ENCODE measurements at places on chromosomes 4 and X. TPM values are rescaled to one million over a fixed set of nuclear protein-coding genes. Genes with fewer than 3 reads are reported as not detected.

The OPHN1 gene
- 2.9 TPM for total RNA-seq

The BCAP31 gene
- total RNA-seq: 185 TPM

GRCh38 chr4:44908565-44908964 is 182.2 kb upstream of the GNPDA2 start:
- no peaks in the 10 kb centered on the region for H3K4me1 ChIP-seq
- no peaks in the 10 kb centered on the region for H3K36me3 ChIP-seq
- no peaks in the 10 kb centered on the region for H3K27me3 ChIP-seq
- H3K4me3 ChIP-seq: no peak overlapping the region
- no peak overlapping the region for H3K27ac ChIP-seq

The LPAR4 gene
- not detected for total RNA-seq

GRCh38 chrX:142854970-142855369 is 170.8 kb upstream of the SPANXN4 start:
- no peak overlapping the region for H3K4me3 ChIP-seq
- H3K27me3 ChIP-seq: no peaks in the 10 kb centered on the region
- no peaks in the 10 kb centered on the region for H3K4me1 ChIP-seq

The TFDP3 gene
- not detected for total RNA-seq

DNA sequence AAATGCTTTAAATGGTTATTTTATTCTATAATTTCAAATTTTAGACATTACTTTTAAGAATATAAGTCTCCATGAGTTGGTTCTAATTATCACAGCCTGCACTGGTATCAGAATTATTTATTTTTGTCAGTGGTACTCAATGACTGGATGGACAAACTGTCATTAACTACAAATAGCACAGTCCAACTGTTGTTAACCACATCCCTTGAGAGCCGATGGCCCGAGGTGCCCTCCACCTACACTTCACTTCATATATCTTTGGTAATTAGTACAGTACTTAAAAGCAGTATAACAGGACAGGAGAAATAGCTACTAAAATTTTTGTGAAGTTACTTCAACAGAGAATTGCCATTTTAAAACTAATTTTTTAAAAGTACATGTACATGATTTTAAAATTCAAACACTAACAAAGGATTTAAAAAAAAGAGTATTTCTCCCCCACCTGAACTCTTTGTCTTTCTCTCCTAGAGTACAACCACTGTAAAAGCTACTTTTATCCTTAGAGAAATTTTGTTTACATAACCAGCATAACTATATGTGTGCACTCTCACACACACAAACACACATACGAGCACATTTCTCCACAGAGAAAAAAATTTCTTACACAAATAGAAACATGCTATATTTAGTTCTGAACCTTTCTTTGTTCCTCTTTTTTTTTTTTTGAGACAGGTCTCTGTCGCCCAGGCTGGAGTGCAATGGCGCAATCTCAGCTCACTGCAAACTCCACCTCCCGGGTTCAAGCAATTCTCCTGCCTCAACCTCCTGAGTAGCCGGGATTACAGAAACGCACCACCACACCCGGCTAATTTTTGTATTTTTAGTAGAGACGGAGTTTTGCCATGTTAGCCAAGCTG is 6.5 kb downstream of the TIFA start:
- H3K4me3 ChIP-seq: no peak overlapping the region
- DNase-seq: no peak
- no peak overlapping the region for H3K27ac ChIP-seq
- no peaks in the 10 kb centered on the region for H3K27me3 ChIP-seq

DNA sequence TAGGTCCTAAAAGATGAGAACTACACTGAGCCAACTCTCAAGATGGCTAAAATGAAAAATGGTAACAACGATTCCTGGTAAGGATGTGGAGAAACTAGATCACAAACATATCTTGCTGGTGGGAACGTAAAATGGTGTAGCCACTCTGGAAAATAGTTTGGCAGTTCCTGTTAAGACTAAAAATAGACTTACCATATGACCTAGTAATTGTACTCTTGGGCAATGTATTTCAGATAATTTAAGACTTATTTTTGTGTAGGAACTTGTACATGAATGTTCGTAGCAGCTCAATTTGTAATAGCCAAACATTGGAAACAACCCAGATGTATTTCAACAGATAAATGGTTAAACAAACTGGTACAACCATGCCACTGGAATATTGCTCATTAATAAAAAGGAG is 106.2 kb downstream of the HDAC8 start:
- no peak overlapping the region for H3K27ac ChIP-seq
- no peak overlapping the region for H3K4me3 ChIP-seq
- no peak for DNase-seq
- H3K27me3 ChIP-seq: no peaks in the 10 kb centered on the region
- no peaks in the 10 kb centered on the region for H3K4me1 ChIP-seq

The PPA2 gene
- total RNA-seq: 98.5 TPM

The NKX6-1 gene
- total RNA-seq: 4.2 TPM

GRCh38 chr4:167939863-167940616 is 152.3 kb upstream of the ANXA10 start:
- no peaks in the 10 kb centered on the region for H3K27me3 ChIP-seq
- H3K4me1 ChIP-seq: no peaks in the 10 kb centered on the region
- H3K36me3 ChIP-seq: no peaks in the 10 kb centered on the region

The AMTN gene
- not detected for total RNA-seq

GRCh38 chr4:180564448-180564847 is 1678.8 kb upstream of the TENM3 start:
- no peaks in the 10 kb centered on the region for H3K4me1 ChIP-seq
- H3K4me3 ChIP-seq: no peak overlapping the region
- no peaks in the 10 kb centered on the region for H3K36me3 ChIP-seq
- H3K27ac ChIP-seq: no peak overlapping the region
- no peaks in the 10 kb centered on the region for H3K27me3 ChIP-seq

DNA sequence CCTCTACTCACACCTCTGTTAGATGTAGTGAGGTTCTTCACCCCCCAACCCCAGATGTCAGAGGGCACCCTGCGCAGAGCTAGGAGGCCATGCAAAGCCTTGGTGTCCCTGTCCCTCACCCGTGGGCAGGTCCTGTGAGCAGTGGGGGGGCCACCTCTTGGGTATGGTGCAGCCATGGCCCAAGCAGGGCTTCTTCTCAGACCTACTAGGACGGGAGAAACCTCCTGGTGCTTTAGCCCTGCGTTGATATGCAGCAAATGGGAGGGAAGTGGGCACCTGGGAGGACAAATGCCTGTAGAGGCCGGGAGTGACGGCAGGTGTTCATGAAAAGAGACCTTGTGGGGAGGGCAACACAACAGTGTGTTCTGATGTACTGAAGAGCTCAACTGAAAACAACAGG is 38.5 kb upstream of the MSANTD1 start:
- peaks cover 37% of the 10 kb centered on the region for H3K36me3 ChIP-seq
- no peak for DNase-seq
- no peak overlapping the region for H3K27ac ChIP-seq

The TEX11 gene
- total RNA-seq: 0.10 TPM

The MAP9 gene
- 0.32 TPM for total RNA-seq

The TMEM31 gene
- not detected for total RNA-seq

The DCAF8L2 gene
- not detected for total RNA-seq

GRCh38 chr4:31237233-31237632 is 517.1 kb downstream of the PCDH7 start:
- no peaks in the 10 kb centered on the region for H3K27me3 ChIP-seq
- H3K27ac ChIP-seq: peak overlapping the region; percentile 89
- no peaks in the 10 kb centered on the region for H3K36me3 ChIP-seq
- H3K4me1 ChIP-seq: peaks cover 67% of the 10 kb centered on the region
- H3K4me3 ChIP-seq: no peak overlapping the region

DNA sequence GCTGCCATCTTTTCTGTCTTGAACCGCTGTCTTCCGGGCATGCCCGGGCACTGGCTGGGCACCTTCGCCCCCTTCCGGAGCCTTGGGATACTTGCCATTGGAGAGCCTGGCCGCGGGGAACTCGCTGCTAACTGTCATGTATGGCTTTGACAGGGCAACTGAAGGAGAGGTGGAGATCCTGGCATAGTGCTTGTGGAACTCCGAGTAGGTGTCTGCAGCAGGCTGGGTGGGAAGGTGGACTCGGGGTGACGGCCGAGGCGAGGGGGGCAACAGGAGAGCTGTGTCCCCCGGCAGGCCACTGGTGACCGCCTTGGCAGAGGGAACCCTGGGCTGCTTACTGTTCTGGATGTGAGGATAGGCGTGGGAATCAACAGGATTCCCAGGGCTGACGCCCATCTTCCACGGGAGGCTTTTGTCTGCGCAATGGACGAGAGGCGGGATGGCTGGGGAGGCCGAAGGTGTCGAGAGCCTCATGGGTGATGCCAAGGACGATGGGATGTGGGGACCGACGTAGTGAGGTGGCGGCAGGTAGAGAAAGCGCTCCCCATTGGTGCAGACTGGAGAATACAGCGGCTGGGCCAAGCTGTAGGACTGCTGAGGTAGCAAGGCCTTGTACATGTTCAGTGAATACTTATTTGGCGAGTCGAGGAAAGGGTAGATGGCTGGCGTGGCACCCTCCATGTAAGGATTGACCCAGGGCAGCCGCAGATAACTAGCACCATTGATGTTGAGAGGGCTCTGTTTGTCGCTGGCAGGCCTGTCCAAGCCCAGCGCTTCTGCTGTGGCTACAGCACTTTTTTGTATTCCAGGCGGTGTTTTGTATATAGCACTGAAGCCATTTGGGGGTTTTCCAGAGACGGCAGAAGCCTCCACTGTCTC is 23.4 kb downstream of the BCOR start:
- H3K4me3 ChIP-seq: no peak overlapping the region
- H3K27ac ChIP-seq: no peak overlapping the region
- H3K4me1 ChIP-seq: no peaks in the 10 kb centered on the region
- DNase-seq: no peak
- H3K36me3 ChIP-seq: peaks cover 35% of the 10 kb centered on the region
- no peaks in the 10 kb centered on the region for H3K27me3 ChIP-seq

DNA sequence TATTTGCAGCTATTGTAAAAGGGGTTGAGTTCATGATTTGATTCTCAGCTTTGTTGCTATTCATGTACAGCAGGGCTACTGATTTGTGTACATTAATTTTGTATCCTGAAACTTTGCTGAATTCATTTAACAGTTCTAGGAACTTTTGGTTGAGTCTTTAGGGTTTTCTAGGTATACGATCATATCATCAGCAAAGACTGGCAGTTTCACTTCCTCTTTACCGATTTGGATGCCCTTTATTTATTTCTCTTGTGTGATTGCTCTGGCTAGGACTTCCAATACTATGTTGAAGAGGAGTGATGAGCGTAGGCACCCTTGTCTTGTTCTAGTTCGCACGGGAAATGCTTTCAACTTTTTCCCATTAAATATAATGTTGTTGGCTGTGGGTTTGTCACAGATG is 48.1 kb downstream of the NPY1R start:
- H3K27ac ChIP-seq: no peak overlapping the region
- H3K4me3 ChIP-seq: no peak overlapping the region
- H3K27me3 ChIP-seq: no peaks in the 10 kb centered on the region
- no peaks in the 10 kb centered on the region for H3K4me1 ChIP-seq
- H3K36me3 ChIP-seq: no peaks in the 10 kb centered on the region

- DNase-seq: no peak
- H3K27me3 ChIP-seq: no peaks in the 10 kb centered on the region
- H3K4me3 ChIP-seq: peak within 1 kb of the TSS; percentile 16
- H3K27ac ChIP-seq: no peak within 1 kb of the TSS
- no peaks in the 10 kb centered on the region for H3K36me3 ChIP-seq
These were observed at the start of gene GPC3 for GRCh38 chrX:133985164-133985966. Gene GPC3, minus strand, starts transcription at chrX:133985594.

DNA sequence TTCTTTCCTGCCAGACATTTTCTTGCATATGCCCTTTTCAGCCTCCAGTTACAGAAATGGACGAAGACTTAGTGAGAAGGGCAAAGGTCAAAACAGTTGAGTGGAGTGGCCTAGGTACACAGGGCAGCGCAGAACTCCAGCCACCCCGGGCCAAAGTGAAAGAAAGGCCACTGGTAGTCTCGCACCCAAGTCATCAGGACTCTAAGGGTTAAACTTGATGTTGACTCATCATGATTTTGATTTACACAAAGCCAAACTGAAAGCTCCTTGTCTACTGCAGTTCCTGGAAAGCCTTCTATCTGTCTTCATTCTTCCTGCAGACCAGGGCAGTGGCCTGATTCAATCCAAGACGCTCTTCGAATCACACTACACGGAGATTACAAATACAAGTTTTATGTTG is 2.6 kb upstream of the IL13RA1 start:
- DNase-seq: no peak
- H3K27me3 ChIP-seq: no peaks in the 10 kb centered on the region
- no peaks in the 10 kb centered on the region for H3K36me3 ChIP-seq
- H3K27ac ChIP-seq: no peak overlapping the region

- H3K4me3 ChIP-seq: no peak overlapping the region
- no peaks in the 10 kb centered on the region for H3K27me3 ChIP-seq
- no peak for DNase-seq
- no peaks in the 10 kb centered on the region for H3K36me3 ChIP-seq
- H3K4me1 ChIP-seq: no peaks in the 10 kb centered on the region
These were observed 103.4 kb downstream of the CEP44 start for GRCh38 chr4:174387143-174387542.

DNA sequence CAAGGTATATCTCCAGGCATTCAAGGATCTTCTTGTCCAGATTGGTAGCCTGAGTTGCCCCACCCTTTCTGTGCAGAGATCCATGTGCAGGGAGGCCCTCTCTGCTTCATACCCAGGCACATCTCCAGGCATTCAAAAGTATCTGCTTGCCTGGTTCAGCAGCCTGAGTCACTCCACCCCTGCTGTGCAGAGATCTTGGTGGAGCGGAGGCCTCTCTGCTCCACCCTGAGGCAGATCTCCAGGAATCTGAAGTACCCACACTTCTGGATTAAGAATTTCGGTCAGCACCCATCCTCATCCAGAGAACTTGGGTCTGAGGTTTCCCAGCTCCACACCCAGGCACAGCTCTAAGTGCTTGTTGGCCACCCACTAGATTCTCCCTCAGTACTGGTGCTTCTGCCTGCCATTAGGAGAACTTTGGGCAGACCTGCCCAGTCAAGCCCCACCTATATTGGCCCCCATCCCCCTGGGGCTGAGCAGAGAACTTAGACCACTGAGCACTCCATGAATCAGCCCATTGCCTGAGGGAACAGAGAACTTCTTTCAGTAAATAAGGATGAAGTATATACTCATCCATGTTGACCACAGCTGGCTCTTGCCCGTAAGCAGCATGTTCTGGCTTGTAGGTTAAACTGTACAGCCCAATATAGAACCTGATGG is 199.5 kb upstream of the ZCCHC13 start:
- H3K36me3 ChIP-seq: no peaks in the 10 kb centered on the region
- H3K27ac ChIP-seq: no peak overlapping the region
- H3K4me1 ChIP-seq: no peaks in the 10 kb centered on the region
- peak; percentile 4 for DNase-seq
- H3K4me3 ChIP-seq: no peak overlapping the region

GRCh38 chr4:71417150-71417549 is 78.3 kb downstream of the SLC4A4 start:
- no peak overlapping the region for H3K27ac ChIP-seq
- H3K4me3 ChIP-seq: no peak overlapping the region
- no peaks in the 10 kb centered on the region for H3K27me3 ChIP-seq
- no peak for DNase-seq
- no peaks in the 10 kb centered on the region for H3K36me3 ChIP-seq
- no peaks in the 10 kb centered on the region for H3K4me1 ChIP-seq

The PCDH11X gene
- total RNA-seq: not detected

DNA sequence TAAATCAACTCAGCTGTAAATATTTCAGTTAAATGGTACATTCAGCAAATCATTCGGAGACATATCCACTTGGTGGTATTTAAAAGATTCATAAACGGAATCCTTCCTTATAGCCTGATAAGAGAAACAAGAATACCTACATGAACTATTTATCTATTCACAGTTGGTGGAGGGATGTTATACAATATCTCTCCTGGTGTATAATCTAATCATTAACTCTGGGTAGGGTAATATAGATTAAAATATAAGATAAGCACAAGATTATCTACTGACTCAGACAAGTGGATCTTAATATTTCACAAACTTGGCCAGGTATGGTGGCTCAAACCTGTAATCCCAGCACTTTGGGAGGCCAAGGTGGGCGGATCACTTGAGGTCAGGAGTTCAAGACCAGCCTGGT is 164.5 kb upstream of the MAP3K15 start:
- no peak for DNase-seq
- H3K4me1 ChIP-seq: peaks cover 8% of the 10 kb centered on the region
- no peak overlapping the region for H3K27ac ChIP-seq
- H3K27me3 ChIP-seq: no peaks in the 10 kb centered on the region

The PF4V1 gene
- total RNA-seq: not detected

The HTN3 gene
- not detected for total RNA-seq

Measured in HCT116 (cell line).